ENCODE measurements at places on chromosomes 4 and X. TPM values are rescaled to one million over a fixed set of nuclear protein-coding genes. Genes with fewer than 3 reads are reported as not detected.

SYTL5 gene
- 18.0 TPM for total RNA-seq

EVC2 gene
- total RNA-seq, result 10.3 TPM

AR gene
- total RNA-seq, result 1.6 TPM

CXorf49 gene
- total RNA-seq, result not detected

IL1RAPL2 gene
- total RNA-seq, result 1.1 TPM

MAP9 gene
- 11.6 TPM for total RNA-seq

CFI gene
- 0.45 TPM for total RNA-seq

CXCL9 gene
- not detected for total RNA-seq

CDS1 gene
- total RNA-seq, result 17.4 TPM

PWWP3B gene
- 1.2 TPM for total RNA-seq

ZNF711 gene
- total RNA-seq, result 6.4 TPM

HSFX3 gene
- not detected for total RNA-seq

FGF16 gene
- total RNA-seq, result 0.73 TPM

IL1RAPL1 gene
- total RNA-seq, result 3.3 TPM

GLRA2 gene
- not detected for total RNA-seq

LIN54 gene
- 18.0 TPM for total RNA-seq

COX7B2 gene
- not detected for total RNA-seq

RBM47 gene
- total RNA-seq, result 196 TPM

USP27X gene
- 4.0 TPM for total RNA-seq

TGIF2LX gene
- total RNA-seq, result not detected

GPM6B gene
- 0.29 TPM for total RNA-seq

PHKA2 gene
- 33.0 TPM for total RNA-seq

LEF1 gene
- 11.0 TPM for total RNA-seq

SLITRK4 gene
- not detected for total RNA-seq

GAB1 gene
- 33.0 TPM for total RNA-seq

ATP5ME gene
- total RNA-seq, result 842 TPM

TRPC5OS gene
- not detected for total RNA-seq

ADGRG2 gene
- total RNA-seq, result 0.29 TPM

AMBN gene
- total RNA-seq, result not detected

SLC6A8 gene
- total RNA-seq, result 32.7 TPM

CSN1S1 gene
- total RNA-seq, result not detected

CAPN6 gene
- 0.45 TPM for total RNA-seq

GPAT3 gene
- total RNA-seq, result not detected

NEUROG2 gene
- not detected for total RNA-seq

ACSL4 gene
- 31.4 TPM for total RNA-seq

C1GALT1C1 gene
- not detected for total RNA-seq

EDA2R gene
- under 0.01 TPM for total RNA-seq

HTN3 gene
- total RNA-seq, result not detected

GAGE12G gene
- not detected for total RNA-seq

SLITRK2 gene
- total RNA-seq, result not detected

ARSJ gene
- total RNA-seq, result 23.3 TPM

TRAM1L1 gene
- not detected for total RNA-seq

IL15 gene
- total RNA-seq, result 15.6 TPM

SGMS2 gene
- total RNA-seq, result 71.6 TPM

HGFAC gene
- total RNA-seq, result not detected

STX18 gene
- 17.1 TPM for total RNA-seq

MAGED1 gene
- 15.2 TPM for total RNA-seq

BANK1 gene
- total RNA-seq, result 24.3 TPM

CHRDL1 gene
- 140 TPM for total RNA-seq

IL21 gene
- not detected for total RNA-seq

ARHGEF9 gene
- total RNA-seq, result 35.1 TPM

PLXNA3 gene
- total RNA-seq, result 296 TPM

SPON2 gene
- total RNA-seq, result 12.8 TPM

TMPRSS11A gene
- not detected for total RNA-seq

IL2 gene
- total RNA-seq, result not detected

RIBC1 gene
- total RNA-seq, result not detected

SMIM31 gene
- 0.92 TPM for total RNA-seq

EFHC2 gene
- 8.0 TPM for total RNA-seq

GLRA3 gene
- total RNA-seq, result not detected

Measured in stomach (tissue), 19 donors.